ENCODE measurements at places on chromosomes 7 and 10.

DNA sequence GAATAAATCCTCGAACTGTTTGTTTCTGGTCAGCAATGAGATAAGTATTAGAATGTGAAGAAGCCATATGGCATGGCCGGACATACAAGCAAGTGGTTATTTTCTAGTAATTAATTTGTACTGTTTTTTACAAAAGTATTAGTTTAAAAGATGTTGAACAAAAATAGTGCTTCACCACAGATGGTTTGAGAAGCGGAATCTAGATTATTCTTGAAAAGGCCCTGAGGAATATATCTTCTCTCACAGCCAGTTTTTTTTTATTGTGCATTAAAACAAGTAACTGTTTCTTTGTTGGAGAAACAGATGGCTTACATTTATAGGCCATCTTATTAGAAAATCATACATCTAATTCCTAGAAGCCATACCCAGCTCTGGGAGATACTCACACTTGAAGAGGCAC is 153.3 kb downstream of the TMEM26 start:
- no peak for DNase-seq

DNA sequence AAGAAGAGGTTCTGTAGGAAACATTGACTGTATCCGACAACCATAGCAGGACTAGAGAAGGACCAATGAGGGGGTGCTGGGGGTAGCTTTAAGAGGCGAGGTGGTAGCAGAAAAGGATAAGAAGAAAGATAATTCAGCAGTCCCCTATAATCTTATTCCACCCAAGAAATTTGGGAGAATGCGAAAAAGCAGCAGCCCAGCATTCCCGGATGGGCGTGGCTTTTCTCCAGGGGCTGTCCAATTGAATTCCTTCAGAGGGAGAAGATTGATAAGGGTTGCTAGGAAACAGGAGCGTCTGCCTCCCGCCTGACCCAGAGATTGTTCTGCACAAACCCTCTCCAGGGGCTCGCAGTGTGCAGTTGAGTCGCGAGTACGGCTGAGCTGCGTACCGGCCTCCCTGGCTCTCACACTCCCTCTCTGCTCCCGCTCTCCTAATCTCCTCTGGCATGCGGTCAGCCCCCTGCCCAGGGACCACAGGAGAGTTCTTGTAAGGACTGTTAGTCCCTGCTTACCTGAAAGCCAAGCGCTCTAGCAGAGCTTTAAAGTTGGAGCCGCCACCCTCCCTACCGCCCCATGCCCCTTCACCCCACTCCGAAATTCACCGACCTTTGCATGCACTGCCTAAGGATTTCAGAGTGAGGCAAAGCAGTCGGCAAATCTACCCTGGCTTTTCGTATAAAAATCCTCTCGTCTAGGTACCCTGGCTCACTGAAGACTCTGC is at the start of gene GRM3:
TSS of gene GRM3 (plus strand) at position 349 of the 721 bp plus-strand sequence. CDS start 121,237 bp downstream, outside the sequence.
- no peak for DNase-seq

DNA sequence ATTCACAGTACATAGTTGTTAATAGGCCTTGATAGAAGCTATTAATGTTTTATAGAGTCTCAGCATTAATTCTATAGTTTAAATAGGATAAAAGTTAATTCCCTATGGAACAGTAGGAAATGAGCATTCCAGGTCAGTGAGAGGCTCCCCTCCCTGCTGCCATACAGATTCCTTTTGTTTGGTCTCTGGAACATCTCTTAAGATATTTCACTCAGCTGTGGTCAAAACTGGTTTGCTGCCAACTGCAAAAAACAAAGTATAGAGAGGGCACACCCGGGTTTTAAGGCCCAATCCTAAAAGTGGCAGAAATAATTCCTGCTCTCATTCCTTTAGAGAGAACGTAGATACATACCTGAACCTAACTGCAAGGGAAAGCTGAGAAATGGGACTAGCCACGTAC is 51.3 kb downstream of the MDFIC start:
- DNase-seq: no peak

DNA sequence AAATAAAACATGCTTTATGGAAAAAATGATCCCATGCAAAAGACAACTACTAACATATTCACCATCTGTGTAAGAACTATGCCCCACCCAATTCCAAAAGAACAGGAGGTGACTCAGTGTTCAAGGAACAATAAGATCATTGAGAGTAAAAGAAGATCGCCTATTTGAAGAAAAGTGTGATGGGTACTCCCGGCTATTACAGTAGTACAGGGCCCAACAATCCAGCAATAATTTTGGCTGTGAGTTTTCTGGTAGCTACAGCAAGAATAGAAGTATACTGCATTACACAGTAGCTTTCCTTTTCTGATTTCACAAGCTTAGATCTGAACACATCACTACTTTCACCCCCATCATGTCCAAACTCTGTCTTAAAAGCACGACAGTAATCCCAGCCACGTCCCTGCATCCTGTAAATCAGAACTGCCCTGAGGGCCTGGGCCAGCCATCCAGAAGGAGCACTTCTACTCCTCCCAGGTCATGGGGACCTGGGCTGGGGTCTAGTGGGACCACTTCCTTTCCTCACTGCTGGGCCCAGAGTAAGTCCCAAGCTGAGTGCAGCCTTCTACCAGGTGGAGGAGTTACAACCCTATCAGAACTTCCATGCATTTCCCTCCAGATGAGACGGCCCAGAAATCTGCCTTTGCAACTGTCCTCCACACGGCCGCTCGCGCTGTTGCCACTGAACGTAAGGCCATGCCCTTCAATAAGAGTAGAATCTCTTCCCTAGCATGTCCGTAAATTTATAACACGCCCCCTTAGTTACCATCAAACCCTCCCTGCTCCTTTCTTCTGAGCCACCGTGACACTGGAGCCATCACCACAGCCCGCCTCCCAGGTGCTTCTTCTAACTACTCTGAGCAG is 7.9 kb downstream of the ESYT2 start:
- no peak for DNase-seq

- DNase-seq: no peak
Measured at GRCh38 chr7:150951521-150951920, 26.6 kb downstream of the KCNH2 start.

DNA sequence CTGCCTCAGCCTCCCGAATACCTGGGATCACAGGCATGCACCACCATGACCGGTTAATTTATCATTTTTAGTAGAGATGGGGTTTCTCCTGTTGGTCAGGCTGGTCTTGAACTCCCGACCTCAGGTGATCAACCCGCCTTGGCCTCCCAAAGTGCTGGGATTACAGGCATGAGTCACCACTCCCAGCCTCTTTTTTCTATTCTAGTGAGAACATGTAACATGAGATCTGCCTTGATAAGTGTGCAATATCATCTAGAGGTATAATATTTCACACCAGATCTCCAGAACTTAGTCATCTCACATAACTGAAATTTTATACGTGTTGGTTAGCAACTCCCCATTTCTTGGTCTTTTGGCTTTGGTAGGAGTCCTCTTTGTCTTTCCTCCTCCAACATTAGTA is 656.9 kb downstream of the CNTNAP2 start:
- no peak for DNase-seq

DNA sequence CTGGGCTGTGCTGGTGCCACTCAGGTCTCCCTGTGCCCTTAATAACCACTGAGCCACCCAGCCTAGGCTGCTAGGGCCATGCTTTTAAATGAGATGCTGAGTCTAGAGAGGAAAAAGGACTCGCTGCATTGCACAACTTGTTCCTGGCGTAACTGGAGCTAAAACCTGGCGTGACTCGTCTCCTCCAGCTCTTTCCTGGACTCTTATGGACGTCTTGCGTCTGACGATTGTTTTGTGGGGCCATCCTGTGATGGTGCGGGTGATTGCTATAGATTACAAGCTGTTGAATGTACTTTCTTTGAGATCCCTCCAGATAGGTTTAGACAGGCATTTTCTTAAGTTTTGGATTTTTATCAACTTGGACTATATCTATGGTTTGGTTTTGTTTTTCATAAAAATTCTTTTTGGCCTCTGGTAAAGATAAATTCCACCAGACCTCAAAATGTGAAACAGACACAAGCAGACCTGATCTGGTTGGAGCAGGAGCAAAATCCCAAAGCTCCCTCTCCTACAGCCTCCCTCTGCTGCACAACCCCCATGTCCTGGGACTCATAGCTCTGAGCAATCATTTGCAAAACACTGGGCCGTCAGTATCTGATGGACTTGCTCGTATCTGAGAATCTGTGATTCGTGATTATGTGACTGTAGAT is 230.3 kb downstream of the ARHGAP12 start:
- DNase-seq: no peak

GRCh38 chr10:24541239-24541753 is 182.4 kb downstream of the ARHGAP21 start:
- no peak for DNase-seq

DNA sequence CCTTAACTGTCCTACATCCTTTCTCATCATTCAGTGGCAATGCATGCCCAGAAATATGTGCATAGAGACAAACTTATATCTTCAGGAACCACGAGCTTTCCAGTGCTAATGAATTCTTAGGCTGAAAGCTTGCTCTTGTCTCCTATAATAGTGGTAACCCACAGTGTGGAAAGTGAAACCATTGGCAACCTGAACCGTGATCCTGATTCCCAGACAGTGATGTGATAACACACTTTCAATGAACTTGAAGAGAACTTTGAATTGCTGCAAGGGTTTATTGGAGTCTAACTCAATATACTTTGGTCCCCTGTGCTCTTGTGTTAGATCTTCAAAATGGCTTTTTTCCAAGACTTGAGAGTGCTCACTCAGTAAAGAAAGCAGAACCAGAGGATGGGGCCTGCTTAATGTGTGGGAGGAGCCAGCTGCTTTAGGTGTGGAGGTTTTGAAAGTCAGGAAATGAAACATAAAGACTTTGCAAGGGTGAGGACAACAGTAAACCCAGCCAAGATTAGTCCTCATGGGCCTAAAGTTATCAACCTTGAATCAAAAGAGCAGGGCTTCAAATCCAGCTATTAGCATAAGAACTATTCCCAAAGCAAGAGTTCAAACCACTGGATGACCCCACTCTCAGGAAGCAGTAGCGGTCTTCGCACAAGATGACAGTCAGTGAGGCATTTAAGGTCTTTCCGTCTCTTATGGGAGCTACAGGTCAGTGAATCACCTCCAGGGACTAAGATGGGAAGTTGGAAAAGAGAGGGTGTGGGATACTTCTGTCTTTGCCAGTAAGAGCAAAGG is 332.4 kb upstream of the NRP1 start:
- DNase-seq: no peak

- no peak for DNase-seq
Measured at GRCh38 chr10:119480667-119481066, 61.9 kb downstream of the RGS10 start.

- no peak for DNase-seq
Measured at GRCh38 chr10:113049881-113050280, 99.8 kb downstream of the TCF7L2 start.

GRCh38 chr7:27242154-27242553 is 448 bp upstream of the EVX1 start:
- DNase-seq: no peak

DNA sequence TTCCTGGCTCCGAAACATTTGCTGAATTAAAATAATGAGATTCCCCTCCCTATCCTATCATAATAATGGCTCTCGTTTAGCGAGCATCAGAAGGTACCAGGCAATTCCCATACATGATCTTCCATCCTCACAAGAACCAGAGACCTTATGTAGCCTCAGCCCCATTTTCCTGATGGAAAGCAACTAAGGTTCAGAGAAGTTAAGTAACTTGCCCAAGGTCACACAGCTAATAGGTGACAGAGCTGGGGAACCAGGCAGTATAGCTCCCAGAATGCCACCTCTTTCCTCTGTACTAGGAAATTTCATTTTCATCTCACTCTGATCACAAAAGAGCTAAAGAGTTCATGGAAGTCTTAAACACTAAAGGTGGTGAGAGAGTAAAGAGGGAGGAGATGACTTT is 2.4 kb downstream of the SLIT1 start:
- no peak for DNase-seq

DNA sequence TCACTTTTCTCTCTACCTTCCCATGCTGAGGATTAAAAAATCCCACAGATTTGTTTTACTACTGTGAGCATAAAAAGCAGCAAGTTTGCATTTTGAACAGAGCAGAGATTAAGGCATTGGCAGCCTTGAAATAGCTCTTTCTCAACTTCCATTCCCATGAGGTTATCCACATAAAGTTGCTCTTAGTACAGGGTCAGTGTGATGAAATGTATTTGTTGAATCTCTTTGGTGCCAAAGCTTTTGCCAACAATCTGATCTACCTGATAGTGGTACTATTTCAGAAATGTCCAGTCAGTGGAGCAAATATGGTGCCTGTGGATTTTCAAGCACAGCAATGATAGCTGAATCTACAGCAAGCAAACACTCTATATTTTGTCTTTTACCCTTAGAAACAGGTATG is 254.8 kb downstream of the INHBA start:
- DNase-seq: no peak

DNA sequence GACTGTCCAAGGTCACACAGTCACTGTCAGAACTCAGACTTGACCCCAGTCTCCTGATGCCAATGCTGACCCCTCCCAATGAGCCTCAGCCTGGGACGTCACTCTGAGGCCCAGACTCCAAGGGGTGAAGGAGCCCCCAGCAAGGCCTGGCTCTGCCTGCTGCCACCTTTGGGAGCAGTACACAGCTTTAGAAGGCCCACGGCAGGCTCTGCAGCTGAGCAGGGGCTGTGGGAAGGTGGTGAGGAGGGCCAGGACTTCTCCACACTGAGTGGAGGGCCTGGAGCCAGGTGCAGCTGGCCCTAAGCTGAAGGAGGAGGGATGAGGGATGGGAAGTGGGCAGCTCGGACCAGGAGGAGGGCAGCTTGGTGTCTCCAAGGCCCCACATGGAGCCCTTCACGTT is 23.9 kb upstream of the ZMIZ1 start:
- no peak for DNase-seq

- DNase-seq: no peak
Measured at GRCh38 chr10:132371641-132372081, 25.3 kb upstream of the PWWP2B start.

- DNase-seq: no peak
Measured at GRCh38 chr7:141838581-141838980, 2.7 kb downstream of the PRSS37 start.

DNA sequence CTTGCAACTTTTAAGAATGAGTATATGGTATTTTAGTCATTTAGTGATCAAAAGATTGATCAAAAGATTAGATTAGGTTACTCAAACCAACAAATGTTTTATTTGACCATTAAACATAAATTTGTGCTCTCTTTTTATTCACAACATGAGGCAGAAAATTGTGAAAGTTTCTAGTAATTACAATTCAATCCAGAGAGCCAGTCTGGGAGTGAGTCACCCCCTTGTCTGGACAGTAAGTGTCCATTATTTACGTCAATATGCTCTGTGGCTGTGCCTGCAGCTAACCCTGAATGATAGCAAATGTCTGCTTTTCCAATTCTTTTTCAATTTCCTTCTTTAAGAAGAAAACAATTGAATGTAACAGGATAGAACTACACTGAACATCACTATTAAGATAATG is 27.9 kb downstream of the GNG11 start:
- no peak for DNase-seq

GRCh38 chr7:41792120-41792519 is 89.2 kb upstream of the INHBA start:
- DNase-seq: no peak

DNA sequence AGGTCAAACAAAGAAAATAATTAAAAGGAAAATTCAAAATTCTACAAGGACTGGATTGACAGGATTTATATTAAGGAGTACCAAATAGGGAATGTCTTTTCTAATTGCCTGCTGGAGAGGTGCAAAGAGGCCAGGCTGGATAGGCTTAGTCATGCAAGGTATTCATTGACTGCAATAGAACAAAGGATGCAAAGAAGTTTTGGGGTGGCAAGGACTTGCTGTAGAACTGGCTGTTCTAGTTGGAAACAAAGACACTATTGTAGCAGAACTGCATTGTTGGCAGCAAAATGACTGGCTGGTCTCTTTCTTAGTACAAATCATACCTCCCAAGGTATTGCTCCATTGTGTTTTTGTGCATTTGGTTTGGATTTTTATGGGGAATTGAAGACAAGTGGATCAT is 10.1 kb downstream of the ITGB8 start:
- no peak for DNase-seq
